ENCODE measurements at places on chromosomes 4 and X. TPM values are rescaled to one million over a fixed set of nuclear protein-coding genes. Genes with fewer than 3 reads are reported as not detected.

The CXorf51B gene
- total RNA-seq, result not detected

The SHROOM4 gene
- total RNA-seq, result not detected

The KCNE5 gene
- not detected for total RNA-seq

The XAGE2 gene
- total RNA-seq, result not detected

The ING2 gene
- total RNA-seq, result 9.8 TPM

The PORCN gene
- total RNA-seq, result 17.5 TPM

The ARR3 gene
- total RNA-seq, result not detected

The PCGF3 gene
- 19.4 TPM for total RNA-seq

The NHS gene
- total RNA-seq, result 2.6 TPM
